CD4-positive, alpha-beta T cell treated with Interleukin-4 for 1 hour (primary cell): ENCODE measurements at places on chromosomes 16 and 17.

GRCh38 chr16:3576211-3576610 is 992 bp downstream of the NLRC3 start:
- no peak for DNase-seq

- peak; percentile 51 for DNase-seq
These were observed 12.2 kb downstream of the BANP start for GRCh38 chr16:87963400-87963799.

- peak; percentile 33 for DNase-seq
These were observed 42.6 kb downstream of the KLHDC4 start for GRCh38 chr16:87723226-87723623.

GRCh38 chr16:66605177-66605978 is 874 bp downstream of the CMTM3 start:
- peak; percentile 29 for DNase-seq
